Esophagus muscularis mucosa (tissue), 4 donors: ENCODE measurements at places on chromosomes 16 and 17. TPM values are rescaled to one million over a fixed set of nuclear protein-coding genes. Genes with fewer than 3 reads are reported as not detected.

Gene TP53TG3
- total RNA-seq, result not detected

Gene FMNL1
- total RNA-seq, result 19.6 TPM

DNA sequence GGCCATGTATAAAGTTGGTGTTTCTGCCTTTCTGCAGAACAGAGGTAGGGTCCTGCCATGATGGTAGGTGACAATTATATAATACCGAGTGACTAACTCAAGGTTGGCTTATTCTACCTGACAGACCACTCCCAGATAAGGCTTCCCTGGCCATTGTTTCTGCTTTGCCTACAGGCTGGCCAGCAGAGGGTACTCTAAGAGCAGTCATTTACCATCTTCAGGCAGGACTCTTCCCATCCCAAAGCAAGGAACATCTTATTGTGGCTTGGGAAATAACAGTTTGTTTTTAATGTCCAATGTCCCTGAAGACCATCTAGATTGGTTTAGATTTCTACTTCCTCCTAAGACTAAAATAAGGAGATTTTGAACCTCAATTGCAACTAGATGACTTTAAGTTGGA lies 74.1 kb downstream of the SNX11 start:
- H3K4me3 ChIP-seq, result no peak overlapping the region
- H3K27ac ChIP-seq, result no peak overlapping the region
- H3K4me1 ChIP-seq, result no peaks in the 10 kb centered on the region
- H3K36me3 ChIP-seq, result no peaks in the 10 kb centered on the region
- H3K27me3 ChIP-seq, result no peaks in the 10 kb centered on the region
- no peak for DNase-seq

GRCh38 chr16:87457709-87458423 lies 35.0 kb downstream of the ZCCHC14 start:
- no peak for DNase-seq
- no peak overlapping the region for H3K4me3 ChIP-seq
- peaks cover 29% of the 10 kb centered on the region for H3K4me1 ChIP-seq
- no peaks in the 10 kb centered on the region for H3K27me3 ChIP-seq
- H3K27ac ChIP-seq, result peak overlapping the region; percentile 12

DNA sequence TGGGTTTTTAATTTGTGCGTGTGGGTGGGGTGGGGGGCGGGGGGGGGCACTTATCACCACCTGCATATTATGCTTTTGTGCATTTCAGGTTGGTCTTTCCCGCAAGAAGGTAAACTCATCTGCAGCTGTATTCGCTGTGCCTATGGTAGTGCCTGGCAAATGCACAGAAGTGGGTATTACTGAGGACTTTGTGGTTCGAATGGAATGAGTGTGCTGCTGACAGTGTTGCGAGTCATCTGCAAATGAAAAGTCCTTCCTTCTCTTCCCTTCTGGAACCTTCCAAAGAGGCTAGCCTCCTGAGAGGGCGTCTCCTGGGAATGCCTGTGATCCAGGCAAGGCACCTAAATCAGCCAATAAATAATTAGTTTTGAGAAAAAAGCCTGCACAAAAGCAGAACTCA lies 532.9 kb downstream of the MAF start:
- no peaks in the 10 kb centered on the region for H3K36me3 ChIP-seq
- H3K4me3 ChIP-seq, result no peak overlapping the region
- DNase-seq, result no peak
- H3K27ac ChIP-seq, result no peak overlapping the region
- peaks cover 31% of the 10 kb centered on the region for H3K4me1 ChIP-seq

DNA sequence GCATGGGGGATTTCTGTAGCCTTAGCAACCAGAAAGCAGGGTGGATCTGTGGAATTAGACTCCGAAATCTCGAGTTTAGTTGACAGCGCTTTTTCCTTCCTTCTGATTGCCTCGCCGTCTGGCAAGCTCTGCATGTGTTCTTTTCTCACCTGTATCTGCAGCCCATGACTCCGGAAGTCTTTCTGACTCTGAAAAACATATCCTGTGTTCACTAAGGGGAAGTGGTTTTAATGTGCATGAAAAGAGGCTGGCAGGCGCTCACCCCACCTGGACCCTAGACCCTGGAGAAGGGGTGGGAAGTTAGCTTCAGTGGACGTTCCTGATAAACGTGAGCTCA lies 158.5 kb downstream of the RPTOR start:
- H3K4me1 ChIP-seq, result no peaks in the 10 kb centered on the region
- no peak overlapping the region for H3K4me3 ChIP-seq
- no peaks in the 10 kb centered on the region for H3K27me3 ChIP-seq
- DNase-seq, result no peak

DNA sequence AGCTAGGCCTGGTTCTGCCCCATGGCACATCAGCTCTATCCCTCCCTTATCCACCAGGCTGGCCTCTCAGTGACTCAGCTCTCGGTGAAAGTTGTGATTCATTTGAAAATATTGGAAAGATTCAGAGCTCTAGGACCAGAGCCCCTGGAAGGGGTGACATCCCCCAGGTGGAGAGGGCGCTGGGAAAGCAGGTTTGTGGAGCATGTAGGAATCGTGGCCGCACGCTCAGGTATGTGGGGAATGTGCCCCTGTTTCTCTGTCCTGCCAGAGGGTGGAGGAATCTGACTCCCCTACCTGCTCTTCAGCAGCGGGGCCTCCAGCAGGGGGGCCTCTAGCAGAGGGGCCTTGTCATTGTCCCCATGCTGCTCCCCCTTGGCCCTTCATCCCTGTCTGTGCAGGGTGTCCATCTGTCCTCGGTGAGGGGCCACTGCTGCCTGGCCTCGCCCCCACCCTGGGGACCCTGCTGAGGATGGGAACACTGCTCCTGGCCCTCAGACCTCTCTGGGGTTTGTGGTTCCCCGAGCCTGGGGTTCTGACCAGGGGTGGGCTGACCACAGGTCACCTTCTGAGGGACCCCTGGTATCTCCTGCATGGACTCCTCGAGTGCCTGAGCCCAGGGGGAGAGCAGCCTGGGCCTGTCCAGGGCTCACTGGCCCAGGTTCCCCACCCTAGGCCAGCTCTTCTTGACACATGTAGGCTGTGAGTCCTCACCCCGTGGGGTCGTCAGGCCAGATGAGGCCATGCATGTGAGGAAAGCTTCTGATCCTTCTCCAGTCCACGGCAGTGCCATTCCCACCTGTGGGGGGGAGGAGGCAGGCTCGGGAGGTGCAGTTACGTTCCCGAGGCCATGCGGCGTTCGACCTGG lies 47.5 kb downstream of the NT5M start:
- DNase-seq, result no peak
- H3K27me3 ChIP-seq, result no peaks in the 10 kb centered on the region
- peaks cover 19% of the 10 kb centered on the region for H3K4me1 ChIP-seq
- no peaks in the 10 kb centered on the region for H3K36me3 ChIP-seq
- no peak overlapping the region for H3K4me3 ChIP-seq

DNA sequence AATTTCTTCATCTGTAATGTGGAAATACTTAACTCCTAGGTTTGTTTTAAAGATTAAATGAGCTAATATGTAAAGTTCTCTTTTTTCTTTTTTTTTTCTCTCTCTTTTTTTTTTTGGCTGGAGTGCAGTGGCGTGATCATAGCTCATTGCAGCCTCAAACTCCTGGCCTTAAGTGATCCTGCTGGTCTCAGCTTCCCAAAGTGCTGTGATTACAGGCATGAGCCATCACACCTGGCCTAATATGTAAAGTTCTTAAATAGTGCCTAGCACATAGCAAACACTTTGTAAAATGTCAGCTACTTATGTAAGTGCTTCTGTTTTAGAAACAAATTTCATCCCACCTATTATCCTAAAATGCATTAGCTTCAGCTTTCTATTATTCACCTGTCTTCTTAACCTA lies 40.0 kb downstream of the TMC6 start:
- H3K36me3 ChIP-seq, result peaks cover 48% of the 10 kb centered on the region
- no peak overlapping the region for H3K4me3 ChIP-seq
- peaks cover 4% of the 10 kb centered on the region for H3K4me1 ChIP-seq
- H3K27ac ChIP-seq, result no peak overlapping the region
- no peaks in the 10 kb centered on the region for H3K27me3 ChIP-seq

GRCh38 chr16:87421003-87421912 lies 29.1 kb downstream of the MAP1LC3B start:
- peaks cover 39% of the 10 kb centered on the region for H3K36me3 ChIP-seq
- H3K27me3 ChIP-seq, result no peaks in the 10 kb centered on the region
- peaks cover 5% of the 10 kb centered on the region for H3K4me1 ChIP-seq
- DNase-seq, result no peak
- H3K4me3 ChIP-seq, result no peak overlapping the region
